Fibroblast of pulmonary artery (primary cell): ENCODE measurements at places on chromosomes 7 and 10.
A peak's percentile ranks its signal among the peaks of the same experiment; 100 is the strongest.

DNA sequence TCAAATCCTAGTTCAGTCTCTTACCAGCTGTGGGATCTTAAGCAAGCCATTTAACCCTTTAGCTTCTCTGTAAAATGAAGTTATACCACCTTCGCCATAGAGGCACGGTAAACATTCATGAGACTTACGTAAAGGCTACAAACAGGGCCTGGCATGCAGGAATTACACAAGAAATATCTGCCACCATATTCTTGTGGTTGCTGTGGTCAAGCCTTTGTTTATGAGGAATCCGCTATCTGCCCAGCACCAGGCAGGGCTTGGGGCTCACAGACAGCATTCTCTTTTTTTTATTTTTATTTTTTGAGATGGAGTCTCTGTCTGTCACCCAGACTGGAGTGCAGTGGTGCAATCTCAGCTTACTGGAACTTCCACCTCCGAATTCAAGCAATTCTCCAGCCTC, 9.9 kb downstream of the AIFM2 start:
- DNase-seq = peak; percentile 29

- no peak for DNase-seq
These were observed 124.3 kb downstream of the SKIDA1 start for GRCh38 chr10:21401196-21401595.

DNA sequence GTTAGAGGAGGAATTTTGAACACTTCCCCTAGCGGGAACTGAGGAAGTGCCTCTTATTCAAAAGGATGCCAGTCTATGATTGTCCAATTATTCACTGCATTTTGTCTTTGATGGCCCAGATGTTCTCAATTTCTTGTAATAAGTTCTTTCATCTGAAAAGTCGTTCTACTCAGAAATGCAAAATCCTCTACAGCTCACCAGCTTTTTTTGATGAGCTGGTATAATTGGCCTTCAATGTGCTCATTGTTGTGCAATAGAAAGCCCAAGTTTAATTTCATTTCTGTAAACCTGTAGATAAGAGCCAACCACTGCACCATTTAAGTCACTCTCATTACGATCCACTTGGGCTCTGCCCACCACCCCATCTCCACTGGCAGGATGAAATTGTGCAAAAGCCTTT, 978.7 kb upstream of the AUTS2 start:
- DNase-seq = no peak

DNA sequence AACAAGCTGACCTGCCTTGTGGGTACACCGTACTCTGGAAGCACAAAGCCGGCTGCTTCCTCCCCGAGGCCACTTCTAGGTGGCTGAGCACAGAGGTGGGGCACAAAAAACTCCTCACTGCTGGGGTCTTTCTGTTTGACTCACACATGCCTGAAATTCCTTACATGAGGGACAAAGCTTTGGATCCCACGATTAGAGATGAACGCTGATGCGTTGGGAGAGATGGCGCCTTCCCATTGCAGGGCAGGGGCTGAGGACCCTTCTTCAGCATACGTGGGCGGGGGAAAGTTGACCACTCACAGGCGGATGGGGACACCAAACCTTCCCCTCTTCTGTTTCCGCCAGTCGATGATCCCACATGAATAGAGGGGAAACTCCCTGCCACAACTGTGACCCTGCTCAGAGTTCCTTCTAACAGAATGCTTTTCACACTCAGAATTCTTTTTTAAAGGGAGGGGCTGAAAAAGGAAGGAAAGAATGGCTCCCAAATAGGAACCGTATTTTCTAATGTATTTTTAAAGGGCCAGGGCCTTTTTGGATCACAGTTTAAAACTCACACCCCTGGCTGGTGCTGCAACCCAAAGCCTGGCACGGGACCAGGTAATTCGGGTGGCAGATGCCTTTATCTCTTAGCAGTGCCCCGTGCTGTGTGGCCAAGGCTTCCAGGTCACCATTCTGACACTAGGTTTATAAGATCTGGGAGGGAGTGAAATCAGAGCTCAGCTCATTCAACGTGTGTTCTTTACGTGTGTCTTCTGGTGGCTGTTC, 134.0 kb downstream of the PRKAG2 start:
- no peak for DNase-seq

DNA sequence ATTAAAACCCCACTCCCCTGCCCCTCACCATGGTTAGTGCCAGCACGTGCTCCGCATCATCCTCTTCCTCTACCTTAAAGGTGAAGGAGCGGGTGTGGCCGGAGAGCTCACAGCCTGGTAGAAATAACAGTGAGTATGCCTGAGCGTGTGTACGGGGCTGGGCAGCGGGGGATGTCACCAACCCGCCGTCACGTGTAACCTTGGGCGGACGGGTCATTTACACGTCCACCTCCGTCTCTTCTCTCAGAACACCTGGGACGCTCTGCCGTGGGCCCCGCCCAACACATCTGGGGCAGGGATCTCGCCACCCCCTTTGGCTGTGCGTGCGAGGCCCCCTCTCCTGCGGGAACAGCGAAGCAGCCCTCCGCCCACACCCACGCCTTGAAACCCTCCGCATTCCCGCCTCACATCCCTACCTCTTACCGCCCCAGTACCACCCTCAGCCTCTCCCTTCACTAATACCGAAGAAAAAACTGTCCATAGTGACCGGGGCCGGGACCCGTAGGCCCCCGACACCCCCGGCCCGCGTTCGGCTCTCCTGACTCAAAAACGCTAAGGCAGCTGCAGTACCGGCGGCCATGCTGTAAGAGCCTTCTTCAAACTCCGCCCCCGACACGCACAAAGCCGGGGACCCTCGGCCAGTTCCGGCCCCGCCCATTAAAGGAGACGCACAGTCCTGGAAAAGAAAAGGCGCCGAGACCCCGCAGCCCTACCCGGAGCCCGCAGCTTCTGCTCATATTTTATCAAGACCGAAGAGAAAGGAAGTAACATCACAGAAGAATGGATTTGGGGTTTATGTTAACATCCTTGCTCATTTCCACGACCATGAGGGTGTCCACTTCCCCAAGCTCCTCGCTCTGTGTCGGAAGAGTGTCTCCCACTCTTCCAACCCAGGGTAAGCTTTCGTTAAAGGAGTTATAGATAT, at the start of gene NPM3:
Gene NPM3, minus strand, starts transcription at position 636 of the 925 bp plus-strand sequence. Its CDS starts 56 bp downstream, at position 580.
- DNase-seq = peak; percentile 73

DNA sequence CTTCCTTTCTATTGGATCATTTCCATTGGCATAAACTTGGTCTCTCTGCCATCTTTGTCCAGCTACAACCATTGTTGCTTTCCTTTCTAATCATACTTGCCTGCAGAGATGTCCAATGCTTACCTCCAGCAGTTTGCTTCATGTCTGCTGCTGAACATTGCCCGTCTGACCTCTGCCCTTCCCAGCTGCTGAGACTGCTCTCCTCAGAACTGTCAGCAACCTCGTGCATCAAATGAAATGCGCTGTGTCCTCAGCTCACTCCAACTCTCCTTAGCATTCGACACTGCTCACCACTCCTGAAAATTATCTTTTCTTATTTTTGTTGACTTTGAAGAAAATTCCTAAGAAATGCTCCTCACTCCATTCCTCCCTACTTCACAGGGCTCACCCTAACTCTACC, 5.0 kb downstream of the FAM170B start:
- no peak for DNase-seq

DNA sequence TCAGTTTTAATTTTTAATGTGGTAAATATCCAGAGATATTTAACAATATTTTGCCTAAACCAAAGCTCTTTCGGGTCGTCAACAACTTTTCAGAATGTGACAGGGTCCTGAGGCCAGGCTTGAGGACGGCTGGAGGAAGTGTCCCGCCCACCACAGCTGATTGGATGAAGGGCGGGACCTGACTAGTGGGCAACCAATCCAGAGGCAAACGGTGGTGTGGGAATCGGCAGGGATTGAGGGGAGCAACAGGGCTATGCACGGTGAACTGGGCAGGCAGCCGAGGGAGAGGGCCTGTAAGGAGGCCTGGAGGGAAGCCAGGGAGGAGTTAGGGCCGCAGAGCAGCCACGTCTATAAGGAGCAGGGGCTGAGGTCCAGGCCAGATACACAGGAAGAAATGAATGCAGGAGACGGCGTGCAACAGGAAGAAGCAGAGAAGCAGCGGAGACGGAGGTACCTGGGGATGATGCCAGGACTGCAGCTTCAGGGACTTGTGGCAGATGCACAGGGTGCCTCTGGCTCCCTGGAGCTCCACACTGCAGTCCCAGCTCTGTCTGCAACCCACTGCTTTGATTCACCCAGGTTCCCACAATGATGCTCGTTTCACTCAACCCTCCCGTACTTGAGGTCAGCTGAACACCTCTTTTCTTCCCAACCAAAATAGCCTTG, 46.1 kb upstream of the ZMIZ1 start:
- DNase-seq = peak; percentile 67

- no peak for DNase-seq
These were observed 54.0 kb downstream of the ADAM12 start for GRCh38 chr10:126334272-126334671.

- DNase-seq = no peak
These were observed 32.0 kb downstream of the ANTXRL start for GRCh38 chr10:46318799-46319198.

DNA sequence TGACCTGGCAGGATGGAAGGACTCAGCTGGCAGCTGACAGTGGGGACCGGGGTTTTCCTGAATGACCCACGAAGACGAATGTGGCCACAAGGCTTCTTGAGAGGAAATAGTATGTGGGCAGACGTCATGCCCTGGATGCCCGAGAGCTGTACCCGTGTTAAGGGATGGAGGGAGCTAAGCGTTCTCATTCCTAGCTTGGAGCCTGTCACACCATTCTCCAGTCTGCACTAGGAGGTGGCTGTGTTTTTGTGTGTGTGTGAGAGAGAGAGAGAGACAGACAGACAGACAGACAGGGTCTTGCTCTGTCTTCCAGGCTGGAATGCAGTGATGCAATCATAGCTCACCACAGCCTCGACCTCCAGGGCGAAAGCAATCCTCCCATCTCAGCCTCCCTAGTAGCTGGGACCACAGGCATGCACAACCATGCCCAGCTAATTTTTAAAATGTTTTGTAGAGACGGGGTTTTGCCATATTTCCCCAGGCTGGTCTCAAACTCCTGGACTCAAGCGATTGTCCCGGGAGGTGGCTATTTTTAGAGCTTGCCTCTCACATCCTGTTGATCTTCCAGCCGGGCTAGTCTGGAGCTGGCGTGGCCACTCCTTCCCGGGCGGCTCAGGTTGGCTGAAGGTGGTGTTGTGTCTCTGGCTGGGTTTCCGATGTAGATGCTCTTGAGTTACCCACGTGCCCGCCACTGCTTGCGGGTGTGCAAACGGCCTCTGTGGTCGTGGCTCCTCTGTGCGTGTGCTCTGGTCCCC, 2.1 kb downstream of the AMZ1 start:
- peak; percentile 57 for DNase-seq

DNA sequence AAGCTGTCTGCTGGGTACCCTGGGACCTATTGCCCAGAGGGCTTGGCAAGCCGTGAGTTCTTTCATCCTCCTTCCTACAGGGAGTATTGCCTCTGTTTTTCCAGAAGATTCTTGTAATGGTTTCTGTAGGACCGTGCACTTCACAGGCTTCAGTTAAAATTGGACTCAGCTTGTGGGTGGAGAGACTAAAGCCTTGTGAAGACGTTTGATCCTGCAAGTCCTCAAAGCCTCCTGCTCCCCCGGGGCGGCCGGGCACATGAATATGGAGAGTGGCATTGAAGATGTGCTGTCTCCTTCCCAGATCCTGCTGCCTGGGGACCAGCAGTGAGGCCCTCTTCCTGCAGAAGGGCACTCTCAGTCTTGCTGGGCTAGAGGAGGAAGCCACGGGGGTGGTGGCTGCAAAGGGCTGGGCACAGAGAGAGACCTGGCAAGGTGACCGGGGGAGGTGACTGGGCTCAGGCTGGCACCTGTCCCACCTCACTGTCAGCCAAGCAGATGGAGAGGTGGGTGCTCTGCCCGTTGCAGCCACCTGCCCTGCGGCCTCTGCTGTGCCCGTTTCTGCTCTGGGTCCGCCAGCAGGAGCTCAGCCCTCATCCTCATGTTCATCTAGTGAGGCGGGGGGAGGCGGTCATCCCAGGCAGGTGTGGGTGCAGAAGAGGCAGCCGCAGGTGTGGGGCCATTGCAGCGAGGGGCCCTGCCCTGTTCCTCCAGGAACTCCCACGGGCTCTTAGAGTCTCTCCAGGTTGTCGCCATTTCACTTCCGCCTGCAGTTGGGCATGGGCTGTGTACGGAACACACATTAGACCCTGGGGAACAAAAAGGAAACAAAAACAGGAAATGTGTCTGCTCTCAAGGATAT, 55.7 kb downstream of the TMEM209 start:
- no peak for DNase-seq

- peak; percentile 81 for DNase-seq
These were observed 81.2 kb upstream of the UCN3 start for GRCh38 chr10:5283305-5284158.

DNA sequence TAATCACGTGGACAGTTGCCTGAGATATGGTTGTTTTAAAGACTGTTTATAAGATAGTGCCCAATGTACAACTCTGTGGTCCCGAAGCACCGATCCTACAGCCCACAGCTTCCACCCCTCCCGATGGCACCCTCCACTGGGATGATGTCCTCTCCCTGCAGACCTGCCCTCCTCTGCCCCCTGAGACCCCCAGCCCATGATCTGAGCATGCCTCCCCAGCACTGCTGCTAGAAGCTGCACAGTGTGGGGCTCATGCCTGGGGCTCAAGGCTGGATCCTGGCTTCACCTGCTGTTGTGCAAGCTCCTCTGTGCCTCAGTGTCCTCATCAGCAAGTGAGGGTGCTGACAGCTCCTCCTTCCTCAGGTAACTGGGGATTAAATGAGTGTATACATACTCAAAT, 254.7 kb upstream of the MKI67 start:
- DNase-seq = no peak

- no peak for DNase-seq
These were observed 167.5 kb downstream of the NRF1 start for GRCh38 chr7:129778770-129779601.

- no peak for DNase-seq
These were observed 885 bp upstream of the MET start for GRCh38 chr7:116671111-116671510.

DNA sequence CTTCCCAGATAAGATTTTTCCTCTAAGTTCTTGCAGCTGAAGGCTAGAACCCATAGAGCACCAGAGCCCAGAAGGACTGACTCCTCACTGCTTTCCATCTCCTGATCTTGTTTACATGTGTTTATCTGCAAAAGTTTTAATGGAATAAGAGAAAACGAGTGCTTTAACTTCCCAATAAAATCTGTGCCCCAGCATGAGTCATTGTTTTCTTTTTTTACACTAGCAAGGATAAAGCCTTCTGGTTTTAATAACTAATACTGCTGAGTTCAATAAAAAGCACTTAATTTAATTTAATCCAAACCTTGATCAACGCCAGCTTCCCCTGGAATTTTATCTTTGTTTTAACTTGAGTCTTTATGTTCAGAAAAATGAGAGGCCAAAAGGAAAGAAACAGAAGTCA, 227.6 kb downstream of the HPSE2 start:
- no peak for DNase-seq

DNA sequence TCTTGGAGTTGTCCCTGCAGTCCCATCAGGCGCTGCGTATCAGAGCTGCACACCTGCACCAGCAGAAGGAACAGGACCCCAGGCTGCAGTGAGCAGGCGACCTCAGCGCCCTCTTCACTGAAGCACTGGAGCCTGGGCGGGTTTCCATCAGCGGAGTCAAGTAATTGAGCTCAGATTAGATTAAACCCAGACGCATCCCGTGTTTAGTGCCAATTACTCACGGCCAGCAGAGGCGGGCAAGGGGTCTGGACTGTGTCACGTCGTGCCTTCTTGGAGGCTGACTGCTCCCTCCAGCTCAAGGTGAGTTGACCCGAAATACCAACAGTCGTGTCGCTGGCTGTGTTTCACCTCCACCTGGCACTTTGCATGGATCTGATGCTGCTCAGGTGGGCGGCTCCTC, 123.6 kb downstream of the CXCL12 start:
- no peak for DNase-seq
